ENCODE measurements at places on chromosomes 5 and 9.

DNA sequence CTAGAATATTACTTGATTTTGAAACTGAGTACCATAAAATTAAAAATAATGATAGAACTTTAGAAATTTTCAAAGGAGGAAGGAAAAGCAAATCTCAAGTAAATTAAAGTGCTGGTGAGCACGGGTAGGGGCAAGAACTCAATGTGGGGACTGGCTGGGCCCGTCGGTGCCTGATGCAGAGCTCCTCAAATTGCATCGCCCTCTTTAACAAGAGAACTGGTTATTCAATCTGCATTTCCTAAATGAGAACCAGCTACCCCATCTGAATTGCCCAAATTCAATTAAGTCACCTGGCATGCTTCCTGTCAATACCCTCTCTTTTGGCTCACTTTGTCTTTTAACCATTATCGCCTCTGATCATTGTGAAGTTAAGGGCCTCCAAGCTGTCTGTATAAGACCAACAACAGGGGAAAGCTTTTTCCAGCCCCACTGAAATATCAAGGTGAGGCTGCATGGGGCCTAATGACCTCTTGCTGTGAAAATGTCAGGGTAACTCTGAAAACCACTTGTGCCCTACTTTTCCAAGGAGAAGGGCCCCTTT is 316.7 kb downstream of the SLIT3 start:
- DNase-seq, result no peak

DNA sequence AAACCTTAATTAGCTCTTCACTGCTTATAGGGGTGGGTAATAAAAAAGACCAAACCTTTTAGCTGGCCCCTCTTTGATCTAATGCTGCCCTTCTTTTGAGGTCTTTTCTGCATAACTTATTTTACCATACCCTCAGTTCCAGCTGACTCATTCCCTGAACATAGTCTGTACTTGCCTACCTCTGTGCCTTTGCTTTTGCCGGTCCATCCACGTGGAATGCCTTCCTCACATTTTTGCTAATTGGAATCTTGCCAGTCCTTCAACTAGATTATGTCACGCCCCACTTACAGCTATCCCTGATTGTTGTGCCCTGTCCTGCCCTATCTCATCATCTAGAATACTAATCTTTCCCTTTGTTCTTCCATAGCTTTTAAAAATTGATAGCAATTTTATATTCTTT is 44.2 kb downstream of the FAF2 start:
- DNase-seq, result no peak

DNA sequence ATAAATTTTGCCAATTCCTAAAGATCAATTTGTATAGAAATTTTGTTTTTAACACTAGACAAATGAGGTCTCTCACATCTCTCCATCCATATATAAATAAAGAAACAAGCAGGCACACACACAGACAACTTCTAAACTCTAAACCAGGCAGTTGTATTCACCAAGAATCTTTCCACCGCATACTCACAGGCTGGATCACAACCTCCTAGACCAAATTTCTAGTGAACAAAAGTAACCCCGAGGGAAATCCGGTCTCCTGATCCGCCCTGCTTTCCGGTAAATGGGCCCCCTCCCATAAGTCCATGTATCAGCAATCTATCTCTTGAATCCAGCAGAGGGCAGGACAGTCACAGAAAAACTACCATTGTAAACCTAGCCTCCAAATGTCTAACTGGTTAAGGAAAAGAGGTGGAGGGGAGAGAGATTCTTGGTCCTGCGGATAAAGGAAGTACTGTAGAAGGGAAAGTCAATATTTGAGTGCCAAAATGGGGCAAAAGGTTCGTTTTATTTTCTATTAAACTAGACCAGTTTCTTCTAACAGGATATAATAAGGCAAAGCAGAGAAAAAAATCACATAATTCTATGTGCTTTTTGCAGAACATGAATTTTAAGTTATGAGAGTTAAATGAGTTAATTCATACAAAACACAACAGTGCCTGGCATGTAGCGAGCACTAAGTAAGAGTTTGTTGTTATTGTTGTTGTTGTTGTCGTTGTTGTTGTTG is 4.8 kb upstream of the SMU1 start:
- DNase-seq, result peak; percentile 92

GRCh38 chr5:176633598-176633997 is 3.1 kb downstream of the EIF4E1B start:
- no peak for DNase-seq
